Neuronal stem cell (in vitro differentiated cells): ENCODE measurements at places on chromosomes 7 and 10.
A peak's percentile ranks its signal among the peaks of the same experiment; 100 is the strongest.

DNA sequence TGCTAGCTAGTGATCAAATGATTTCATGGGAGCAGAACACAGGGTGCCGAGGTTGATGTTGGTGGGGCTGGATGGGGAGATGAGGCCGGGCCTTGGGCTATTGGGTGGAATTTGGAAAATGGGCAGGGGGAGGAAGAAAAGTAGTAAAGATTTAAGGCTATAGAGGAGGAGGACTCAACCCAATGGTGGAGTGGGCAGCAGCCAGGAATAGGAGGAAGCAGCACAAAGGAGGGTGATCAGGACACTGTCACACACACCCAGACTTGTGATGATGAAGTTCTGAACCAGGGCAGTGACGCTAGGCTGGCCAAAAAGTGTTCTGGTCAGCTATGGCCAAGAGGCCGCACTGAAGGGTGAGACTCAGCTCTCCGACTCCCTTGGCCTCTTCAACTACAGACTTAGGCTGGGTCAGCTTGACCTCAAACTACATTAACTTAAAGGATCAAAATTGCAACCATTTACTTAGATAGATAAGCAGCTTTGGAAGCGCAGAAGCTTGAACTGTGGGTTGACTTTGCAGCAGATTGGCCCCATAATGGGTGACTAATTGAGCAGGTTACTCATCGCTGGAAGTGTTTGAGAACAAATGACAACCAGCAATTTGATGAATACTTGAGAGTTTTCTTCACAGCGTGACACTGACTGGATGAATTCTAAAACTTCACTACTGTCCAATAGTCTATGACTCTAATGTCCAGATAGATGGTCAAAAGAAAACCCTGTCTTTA is 29.4 kb upstream of the GPR26 start:
- DNase-seq, result no peak

GRCh38 chr10:30029164-30029871 is 30.1 kb downstream of the JCAD start:
- no peak for DNase-seq

DNA sequence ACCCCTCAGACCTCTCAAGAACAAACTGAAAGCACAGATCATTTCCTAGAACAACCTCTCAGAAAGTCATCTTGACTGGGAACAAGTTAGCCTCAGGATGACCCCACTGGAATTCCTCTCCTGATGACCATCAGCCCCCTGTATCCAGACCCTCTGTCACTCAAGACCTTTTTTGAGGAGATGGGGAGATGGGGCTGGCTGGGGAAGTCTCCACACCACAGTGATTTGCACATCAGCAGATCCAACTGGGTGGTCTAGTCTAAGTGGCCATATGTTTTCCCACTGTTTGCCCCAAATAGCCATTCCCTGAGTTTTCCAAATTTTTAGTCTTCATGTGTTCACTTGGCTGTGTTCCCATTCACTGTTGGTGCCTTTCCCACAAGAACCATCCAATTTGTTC is 452.4 kb upstream of the NPVF start:
- no peak for DNase-seq

GRCh38 chr7:39056153-39056552 is 78.4 kb downstream of the POU6F2 start:
- no peak for DNase-seq

- DNase-seq, result no peak
Observed at GRCh38 chr7:115672024-115672423, 358.5 kb downstream of the TFEC start.

DNA sequence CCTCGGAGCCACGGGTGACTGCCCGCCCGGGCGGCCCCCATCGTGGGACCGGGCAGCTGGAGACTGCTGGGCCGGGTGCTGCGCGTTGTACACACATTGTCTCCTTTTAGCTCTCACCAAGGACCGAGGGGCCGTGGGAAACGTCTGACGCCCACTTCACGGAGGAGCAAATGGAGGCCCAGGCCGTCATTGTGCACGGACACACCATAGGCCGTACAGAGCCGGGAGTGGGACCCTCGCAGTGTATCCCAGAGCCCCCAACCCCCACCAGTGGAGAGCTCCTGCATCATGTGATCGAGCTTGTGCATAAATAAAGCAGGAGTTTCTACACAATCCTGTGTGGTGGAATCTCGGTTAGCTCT is 722 bp downstream of the DENND10 start:
- DNase-seq, result peak; percentile 24

- DNase-seq, result no peak
Observed at GRCh38 chr7:130515315-130516040, 23.6 kb downstream of the MEST start.

DNA sequence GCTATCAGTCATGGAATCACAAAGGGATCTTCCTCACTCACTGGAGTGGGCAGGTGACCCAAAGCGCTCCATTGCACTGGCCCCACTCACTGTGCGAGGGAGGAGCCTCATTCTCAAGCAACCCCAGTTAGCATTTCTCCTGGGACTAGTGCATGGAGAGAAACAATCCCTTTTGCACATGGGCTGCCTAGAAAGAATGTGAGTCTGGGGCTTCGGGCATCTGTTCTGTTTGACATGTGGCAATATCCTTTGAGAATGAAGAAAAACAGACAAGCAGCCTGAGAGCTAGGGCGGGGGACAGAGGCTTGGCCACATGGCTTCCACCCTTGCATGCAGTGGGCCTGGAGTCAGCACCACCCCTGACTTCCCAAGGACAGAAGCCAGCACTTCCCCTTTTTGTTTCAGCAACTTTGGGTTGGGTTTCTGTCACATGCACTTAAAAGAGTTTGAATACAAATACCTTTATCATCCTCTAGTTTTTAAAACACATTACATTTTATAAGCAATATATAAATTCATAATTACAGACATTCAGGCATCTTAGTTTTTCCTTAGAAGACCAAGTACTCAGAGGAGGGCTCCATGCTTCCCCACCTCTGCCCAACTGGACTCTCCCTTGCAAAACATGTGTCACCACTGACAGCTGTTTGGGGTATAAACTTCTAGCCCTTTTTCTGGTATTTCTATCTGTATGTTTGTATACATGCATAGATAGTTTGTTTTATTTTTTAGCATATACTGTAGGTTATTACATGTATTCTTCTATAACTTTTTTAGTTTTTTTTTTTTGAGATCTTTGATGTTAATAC is 73.8 kb downstream of the RBM20 start:
- DNase-seq, result no peak

DNA sequence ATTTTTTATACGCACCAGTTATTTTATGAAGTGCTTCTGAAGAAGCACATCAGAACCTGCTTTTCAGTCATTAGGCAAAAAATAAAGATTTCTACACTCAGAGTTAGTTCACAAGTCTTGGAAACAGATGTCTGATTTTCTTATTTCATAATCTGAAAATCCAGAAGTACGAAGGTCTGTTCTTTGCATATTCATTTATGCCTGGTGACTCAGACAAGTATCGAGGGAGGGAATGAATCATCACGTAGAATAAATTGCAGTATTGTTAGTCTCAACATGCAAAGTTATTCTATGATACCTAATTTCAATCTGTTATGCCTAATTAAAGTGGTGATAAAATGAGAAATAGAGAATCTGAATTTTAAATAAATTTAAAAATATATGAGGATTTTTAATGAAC is 113.6 kb upstream of the SEM1 start:
- no peak for DNase-seq

GRCh38 chr10:57785068-57785467 is 482.6 kb downstream of the IPMK start:
- no peak for DNase-seq

DNA sequence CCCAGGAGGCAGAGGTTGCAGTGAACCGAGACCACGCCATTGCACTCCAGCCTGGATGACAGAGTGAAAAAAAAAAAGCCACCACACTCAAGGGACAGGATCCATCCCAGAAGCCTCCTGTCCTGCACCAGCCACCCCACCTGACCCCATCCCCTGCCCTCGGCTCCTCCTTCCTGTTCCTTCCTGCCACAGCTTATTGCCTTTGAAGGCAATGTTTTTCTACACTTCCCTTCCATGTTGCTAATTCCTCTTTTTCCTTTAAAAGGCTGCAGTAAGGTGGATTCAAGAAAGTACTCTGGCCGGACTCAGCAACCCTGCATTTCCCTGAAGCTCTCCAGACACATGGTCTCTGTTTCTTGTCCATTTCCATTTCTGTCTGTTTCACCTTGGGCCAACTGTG is 80.9 kb downstream of the FAM171A1 start:
- no peak for DNase-seq
